ENCODE measurements at places on chromosomes 5 and 9. TPM values are rescaled to one million over a fixed set of nuclear protein-coding genes. Genes with fewer than 3 reads are reported as not detected.

DNA sequence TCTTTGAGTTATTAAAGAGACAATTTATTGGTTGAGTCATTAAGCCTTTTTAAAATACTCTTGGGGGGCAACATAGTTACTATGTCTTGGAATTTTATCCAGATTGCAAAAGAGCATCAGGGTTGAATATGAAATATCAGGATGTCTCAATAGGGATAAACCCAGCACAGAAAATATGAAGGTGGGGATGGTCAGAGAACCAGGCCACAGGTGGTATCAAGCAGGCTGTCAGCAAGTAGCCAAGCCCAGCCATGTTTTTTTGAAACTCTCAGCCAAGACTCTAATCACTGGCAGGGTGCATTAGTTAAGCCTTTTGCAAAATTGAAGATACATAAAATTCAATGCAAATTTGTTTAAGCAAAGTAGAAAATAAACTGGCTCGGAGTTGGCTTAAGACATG, 468.9 kb downstream of the DTWD2 start:
- DNase-seq = no peak

GRCh38 chr9:83491995-83492394, 46.2 kb downstream of the FRMD3 start:
- no peak for DNase-seq

DNA sequence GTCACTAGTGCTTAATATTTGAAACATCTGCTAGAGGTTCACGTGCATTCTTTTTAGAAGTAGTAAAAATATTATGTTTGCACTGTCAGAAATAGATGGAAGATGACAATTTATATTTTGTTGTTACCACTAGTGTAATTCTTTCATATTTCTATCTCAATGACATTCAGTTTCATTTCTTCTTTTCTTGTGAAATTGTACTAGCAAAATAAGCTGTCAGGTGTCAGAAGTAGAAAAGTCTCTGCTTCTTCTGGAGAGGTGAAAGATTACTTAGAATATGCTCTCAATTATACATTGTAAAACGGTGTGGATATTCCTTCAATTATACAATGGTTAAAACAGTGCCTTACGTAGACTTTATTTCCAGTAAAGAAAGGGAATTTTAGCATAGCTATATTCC, 395.4 kb downstream of the CSNK1G3 start:
- DNase-seq = no peak

DNA sequence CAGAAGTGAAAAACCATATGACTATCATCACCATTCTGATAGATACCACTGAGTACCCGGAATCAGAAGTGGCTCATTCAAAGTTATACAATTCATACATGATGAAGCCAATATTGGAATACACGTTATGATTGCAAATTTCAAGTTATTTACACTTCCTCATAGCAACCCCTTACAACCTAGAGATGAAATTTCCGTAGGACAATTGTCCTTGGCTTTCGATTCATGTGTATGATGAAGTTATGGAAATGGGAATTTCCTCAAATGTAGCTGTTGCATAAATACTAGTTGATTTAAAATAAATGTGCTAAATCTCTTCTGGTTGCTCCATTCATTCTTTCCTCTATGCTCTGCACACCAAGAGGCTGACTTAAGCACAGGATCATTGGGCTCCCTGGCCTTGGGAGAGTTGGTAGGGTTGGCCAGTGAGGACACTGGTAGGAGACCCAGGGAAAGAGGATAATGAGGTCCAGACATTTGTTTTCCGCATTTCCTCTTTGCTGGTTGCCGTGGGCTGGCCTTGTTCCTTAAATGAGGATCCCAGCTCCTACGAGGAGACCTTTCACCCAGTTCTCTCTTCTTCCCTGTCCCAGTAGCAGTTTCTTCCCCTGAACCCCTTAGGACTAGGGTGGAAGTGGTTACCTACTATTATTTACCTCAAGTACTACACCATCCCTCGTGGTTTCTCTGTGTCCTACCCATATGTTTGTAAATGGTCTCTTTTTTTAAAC, 90.3 kb downstream of the ZNF474 start:
- no peak for DNase-seq

DNA sequence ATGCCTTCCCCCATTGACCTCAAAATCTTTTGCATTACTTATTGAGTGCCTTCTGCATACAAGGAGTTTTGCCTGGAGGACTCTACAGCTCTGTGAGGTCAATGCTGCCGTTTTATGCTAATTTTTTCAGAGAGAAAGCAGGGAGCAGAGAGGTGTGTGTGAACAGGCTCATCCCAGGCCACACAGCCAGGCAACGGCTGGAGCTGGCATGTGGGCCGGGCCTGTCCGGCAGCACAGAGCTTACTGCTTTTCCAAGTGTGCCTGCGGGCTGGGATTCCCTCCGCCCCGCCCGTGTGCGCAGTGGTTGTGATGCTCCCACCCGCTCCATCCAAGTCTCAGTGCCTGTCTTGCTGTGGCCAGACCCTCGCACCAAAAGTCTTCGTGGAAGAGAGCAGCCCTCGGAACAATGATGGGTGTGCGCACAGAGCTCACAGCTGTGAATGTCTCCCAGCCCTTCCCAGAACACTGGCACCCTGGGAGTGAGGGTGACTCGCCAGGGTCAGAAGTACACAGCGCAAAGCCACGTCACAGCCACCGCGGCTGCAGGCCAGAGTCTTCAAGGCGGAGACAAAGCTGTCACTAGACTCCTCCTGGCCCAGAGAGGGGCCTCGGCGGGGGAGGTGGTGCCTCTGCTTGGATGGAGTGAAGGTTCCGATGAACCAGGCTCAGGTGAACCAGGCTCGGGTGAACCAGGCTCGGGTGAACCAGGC, 82.8 kb downstream of the COL5A1 start:
- no peak for DNase-seq

- DNase-seq = no peak
Observed at GRCh38 chr9:72623156-72623555, 101.7 kb downstream of the TMC1 start.

DNA sequence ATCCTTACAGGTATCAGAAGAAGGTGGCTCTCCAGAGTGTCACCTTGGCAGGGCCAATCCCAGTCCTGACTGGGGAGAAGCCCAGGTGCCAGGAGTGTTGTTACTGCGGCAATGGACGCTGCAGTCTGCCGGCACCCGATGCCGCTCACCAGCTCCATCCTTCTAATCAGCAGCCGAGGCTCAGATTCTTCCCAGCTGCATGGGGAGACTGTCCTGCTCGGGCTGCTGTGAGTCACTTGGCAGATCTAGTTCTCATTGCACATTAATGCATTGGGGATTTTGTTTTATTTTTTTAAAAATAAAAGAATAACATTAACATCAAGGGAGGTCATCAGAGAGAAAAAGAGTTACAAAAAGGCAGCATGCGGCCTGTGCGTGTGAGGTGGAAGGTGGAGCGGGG, 115.8 kb downstream of the MTX3 start:
- no peak for DNase-seq

DNA sequence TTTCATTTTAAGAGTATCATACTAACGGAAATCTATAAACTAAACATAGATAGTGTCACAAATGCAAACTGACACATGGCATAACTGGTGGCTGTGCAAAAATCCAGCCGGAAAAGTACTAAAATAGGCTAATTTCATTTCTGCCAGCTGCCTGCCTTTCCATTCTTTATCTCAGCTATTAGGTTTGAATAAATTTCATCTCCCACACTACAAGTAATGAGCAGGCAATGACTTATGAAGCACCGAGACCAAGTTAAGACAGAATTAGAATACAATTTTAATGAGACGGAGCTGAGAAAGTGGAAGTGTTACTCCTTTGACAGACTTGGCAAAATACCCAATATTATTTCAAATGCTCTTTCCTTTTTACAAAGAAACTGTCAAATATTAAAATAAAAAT, 258.8 kb upstream of the ZNF608 start:
- DNase-seq = no peak

DNA sequence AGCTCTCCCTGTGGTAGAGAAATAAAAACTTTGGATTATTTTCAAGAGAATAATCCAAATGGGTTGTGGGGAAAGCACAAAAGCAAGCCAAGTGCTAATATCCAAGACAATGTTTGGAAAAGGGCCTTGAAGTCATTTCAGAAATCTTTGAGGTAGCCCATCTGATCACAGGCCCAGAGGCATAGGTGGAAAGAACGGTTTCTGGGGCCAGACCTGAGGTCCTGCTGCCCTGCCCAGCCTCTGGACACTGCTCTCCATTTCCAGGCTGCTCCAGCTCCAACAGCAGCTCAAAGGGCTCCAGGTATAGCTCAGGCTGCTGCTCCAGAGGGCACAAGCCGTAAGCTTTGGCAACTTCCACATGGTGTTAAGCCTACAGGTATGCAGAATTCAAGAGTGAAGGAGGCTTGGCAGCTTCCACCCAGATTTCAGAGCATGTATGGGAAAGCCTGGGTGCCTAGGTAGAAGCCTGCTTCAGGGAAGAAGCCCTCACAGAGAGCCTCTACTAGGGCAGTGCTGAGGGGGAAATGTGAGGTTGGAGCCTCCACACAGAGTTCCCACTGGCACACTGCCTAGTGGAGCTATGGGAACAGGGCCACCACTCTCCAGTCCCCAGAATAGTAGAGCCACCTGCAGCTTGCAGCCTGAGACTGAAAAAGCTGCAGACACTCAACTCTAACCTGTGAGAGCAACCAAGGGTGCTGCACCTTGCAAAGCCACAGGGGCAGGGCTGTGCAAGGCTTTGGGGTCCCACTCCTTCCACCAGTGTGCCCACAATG, 133.1 kb downstream of the PIK3R1 start:
- DNase-seq = no peak

- DNase-seq = no peak
Observed at GRCh38 chr5:146706321-146706972, 172.1 kb downstream of the PPP2R2B start.

DNA sequence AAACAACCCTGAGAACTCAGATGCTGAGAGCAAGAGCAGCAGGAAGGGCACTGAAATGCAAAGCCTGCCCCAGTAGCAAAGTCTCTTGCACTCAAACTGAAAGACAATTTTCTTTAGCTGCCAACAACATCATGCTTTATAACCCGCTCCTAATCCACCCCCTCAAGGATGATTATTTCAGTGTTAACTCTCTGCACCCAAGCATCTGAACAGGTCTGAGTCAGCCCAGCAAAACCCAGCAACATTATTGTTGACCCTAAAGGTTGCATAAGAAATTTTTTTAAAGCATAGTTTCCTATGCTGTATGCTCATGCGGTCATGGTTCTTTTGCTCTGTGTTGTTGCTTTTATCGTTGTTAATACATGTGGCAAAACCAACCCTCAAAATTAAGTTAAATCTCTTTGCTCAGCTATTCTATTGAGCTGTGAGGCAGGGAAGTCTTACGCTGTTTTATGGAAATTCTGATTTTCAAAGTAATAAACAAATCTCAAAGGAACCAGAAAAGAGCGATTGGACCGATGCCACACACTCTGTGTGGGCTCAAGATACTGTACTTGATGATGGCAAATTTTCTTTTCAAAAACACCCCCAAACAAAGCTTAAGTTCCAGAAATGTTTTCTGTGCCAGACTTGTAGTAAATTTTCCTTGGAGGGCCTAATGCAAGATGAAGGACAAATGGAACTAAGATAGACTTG, 440.6 kb upstream of the MPDZ start:
- no peak for DNase-seq

DNA sequence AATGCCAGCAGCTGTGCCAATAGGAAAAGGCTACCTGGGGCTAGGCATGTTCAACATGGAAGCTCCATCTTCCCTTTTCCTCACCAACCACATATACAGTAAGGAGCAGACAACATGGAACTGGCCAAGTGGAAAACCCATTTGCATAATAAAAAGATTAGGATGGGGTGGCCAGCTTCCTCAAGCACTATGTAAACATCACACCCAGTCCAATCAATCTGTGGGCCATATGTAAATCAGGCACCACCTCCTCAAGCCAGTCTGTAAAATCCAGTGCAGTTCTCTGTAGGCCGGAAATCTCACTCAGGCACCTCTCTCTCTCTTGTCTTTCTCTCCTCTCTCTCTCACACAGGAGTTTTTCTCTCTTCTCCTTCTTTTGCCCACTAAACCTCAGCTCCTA, 360.2 kb upstream of the GRIA1 start:
- DNase-seq = no peak

DNA sequence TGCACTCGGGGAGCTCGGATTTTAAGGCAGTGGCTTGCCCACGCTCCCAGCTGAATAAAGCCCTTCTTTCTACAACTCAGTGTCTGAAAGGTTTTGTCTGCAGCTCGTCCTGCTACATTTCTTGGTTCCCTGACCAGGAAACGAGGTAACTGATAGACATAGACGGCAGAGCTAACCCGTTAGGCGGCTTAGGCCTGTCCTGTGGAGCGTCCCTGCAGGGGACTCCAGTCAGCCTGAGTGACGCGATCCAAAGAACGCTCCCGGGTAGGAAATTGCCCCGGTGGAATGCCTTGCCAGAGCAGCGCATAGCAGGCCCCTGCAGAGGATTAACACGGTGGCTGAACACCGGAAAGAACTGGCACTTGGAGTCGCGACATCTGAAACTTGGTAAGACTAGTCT, 1.8 kb upstream of the SELENOP start:
- no peak for DNase-seq

DNA sequence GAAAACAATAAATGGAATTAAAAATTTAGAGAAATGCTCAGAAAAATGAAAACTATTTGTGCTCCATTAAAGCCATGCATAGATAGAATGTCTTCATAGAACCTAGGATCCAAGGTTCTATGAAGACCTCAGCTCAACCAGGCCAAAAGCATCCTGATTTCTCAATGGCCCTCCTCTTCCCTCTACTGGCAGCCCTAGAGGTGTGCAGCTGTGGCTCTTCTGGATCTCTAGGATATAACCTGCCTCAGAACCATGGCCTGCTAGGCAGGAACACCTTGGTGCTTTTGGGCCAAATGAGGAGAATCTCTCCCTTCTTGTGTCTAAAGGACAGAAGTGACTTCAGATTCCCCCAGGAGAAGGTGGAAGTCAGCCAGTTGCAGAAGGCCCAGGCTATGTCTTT, 15.1 kb downstream of the IFNA1 start:
- peak; percentile 32 for DNase-seq

DNA sequence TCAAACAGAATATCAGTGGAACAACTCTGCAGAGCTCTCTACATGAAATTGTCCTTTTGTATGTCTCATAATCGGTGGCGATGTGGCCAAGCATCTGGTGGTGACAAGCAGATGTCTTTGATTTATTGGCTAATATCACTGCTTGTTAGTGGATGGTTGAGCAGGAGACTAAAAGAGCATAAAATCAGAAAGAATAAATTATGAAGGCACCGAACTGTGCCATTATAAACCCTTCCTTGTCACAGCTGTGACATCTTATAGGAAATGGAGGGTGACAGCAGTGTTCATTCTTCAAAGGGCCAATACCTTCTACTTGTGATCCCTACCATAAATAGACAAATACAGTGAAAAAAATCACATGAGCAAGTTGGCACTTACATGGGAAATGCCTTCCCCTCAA, 1404.3 kb downstream of the MAT2B start:
- no peak for DNase-seq

- peak; percentile 30 for DNase-seq
Observed at GRCh38 chr9:33044677-33045282, 19.7 kb downstream of the DNAJA1 start.

STOM gene
- total RNA-seq = 34.0 TPM

PCDHGB2 gene
- not detected for total RNA-seq

TLR4 gene
- total RNA-seq = not detected

DCAF10 gene
- 9.4 TPM for total RNA-seq

TNFSF15 gene
- total RNA-seq = 0.74 TPM

IL3 gene
- total RNA-seq = not detected

PGM5 gene
- not detected for total RNA-seq
